Aorta (tissue), 5 donors: ENCODE measurements at places on chromosomes 2 and 18. TPM values are rescaled to one million over a fixed set of nuclear protein-coding genes. Genes with fewer than 3 reads are reported as not detected.

GRCh38 chr2:238882082-238882755 lies 34.3 kb downstream of the TWIST2 start:
- H3K4me1 ChIP-seq: no peaks in the 10 kb centered on the region
- no peak overlapping the region for H3K27ac ChIP-seq
- DNase-seq: peak; percentile 21
- H3K36me3 ChIP-seq: no peaks in the 10 kb centered on the region
- no peaks in the 10 kb centered on the region for H3K27me3 ChIP-seq

DNA sequence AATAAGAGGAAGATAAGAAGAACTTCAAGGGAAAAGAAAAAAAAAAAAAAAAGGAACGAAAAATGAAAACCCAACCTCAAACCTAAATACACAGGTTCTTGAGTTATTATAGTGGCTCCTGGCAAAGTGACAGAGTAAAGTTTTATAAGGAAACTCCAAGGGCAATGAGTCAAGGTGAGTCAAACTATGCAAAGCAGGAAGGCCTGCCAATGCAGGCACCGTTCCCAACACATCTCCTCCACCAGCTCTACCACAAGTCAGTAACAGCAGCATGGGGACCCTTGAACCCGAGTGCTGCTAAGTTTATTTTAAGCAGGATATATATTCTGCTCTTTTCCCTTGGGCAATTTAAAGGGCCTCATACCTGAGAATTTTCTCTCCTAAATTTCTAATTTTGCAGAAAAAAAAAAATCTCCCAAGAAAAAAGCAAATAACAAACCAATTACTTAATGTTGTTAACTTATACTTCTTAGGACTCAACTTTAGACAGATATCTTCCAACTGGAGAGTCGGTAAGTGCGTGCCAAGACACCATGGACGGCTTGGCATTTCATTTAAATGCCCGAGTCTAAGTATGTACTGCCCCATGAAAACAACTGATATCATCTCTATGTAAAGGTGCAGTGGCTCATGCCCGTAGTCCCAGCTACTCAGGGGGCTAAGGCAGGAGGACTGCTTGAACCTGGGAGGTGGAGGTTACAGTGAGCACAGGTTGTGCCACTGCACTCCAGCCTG lies 75.7 kb upstream of the TFCP2L1 start:
- peaks cover 4% of the 10 kb centered on the region for H3K36me3 ChIP-seq
- H3K4me1 ChIP-seq: peaks cover 10% of the 10 kb centered on the region
- DNase-seq: peak; percentile 89
- no peaks in the 10 kb centered on the region for H3K27me3 ChIP-seq

DNA sequence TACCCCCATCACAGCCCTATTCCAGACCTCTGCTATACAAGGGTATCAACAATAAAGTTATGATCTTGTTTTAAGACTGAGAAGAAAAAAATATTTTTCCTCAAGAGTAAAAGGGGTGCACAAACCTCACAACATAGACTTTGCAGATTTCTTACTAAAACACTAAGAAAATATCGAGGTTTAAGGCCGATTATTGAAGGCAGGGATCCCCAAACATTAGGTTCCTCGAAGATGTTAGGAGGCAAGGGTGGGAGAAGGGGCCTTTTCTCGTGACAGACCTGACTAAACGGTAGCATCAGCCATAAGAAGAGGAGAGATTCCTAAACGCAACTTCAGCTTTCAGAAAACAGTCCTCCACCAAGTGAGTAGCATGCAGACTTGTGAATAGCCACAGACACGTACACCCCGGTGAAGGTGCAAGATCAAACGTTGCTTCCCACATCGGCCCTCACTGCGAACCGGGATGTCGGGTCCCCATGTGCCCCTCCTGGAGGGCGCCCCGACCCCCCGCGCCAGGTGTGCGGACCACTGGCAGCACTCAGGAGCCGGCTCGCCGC lies 678 bp downstream of the PIAS2 start:
- H3K4me1 ChIP-seq: no peaks in the 10 kb centered on the region
- H3K4me3 ChIP-seq: peak overlapping the region; percentile 84
- no peaks in the 10 kb centered on the region for H3K36me3 ChIP-seq
- H3K27ac ChIP-seq: peak overlapping the region; percentile 25
- DNase-seq: peak; percentile 56
- H3K27me3 ChIP-seq: no peaks in the 10 kb centered on the region

- DNase-seq: no peak
- H3K4me3 ChIP-seq: no peak overlapping the region
- peak overlapping the region; percentile 67 for H3K27ac ChIP-seq
- no peaks in the 10 kb centered on the region for H3K27me3 ChIP-seq
- peaks cover 3% of the 10 kb centered on the region for H3K4me1 ChIP-seq
These were observed 44.2 kb upstream of the SLC39A10 start for GRCh38 chr2:195612611-195613495.

GRCh38 chr2:20299113-20299512 lies 51.5 kb downstream of the PUM2 start:
- H3K27ac ChIP-seq: no peak overlapping the region
- H3K27me3 ChIP-seq: no peaks in the 10 kb centered on the region
- no peak for DNase-seq
- peaks cover 5% of the 10 kb centered on the region for H3K4me1 ChIP-seq

DNA sequence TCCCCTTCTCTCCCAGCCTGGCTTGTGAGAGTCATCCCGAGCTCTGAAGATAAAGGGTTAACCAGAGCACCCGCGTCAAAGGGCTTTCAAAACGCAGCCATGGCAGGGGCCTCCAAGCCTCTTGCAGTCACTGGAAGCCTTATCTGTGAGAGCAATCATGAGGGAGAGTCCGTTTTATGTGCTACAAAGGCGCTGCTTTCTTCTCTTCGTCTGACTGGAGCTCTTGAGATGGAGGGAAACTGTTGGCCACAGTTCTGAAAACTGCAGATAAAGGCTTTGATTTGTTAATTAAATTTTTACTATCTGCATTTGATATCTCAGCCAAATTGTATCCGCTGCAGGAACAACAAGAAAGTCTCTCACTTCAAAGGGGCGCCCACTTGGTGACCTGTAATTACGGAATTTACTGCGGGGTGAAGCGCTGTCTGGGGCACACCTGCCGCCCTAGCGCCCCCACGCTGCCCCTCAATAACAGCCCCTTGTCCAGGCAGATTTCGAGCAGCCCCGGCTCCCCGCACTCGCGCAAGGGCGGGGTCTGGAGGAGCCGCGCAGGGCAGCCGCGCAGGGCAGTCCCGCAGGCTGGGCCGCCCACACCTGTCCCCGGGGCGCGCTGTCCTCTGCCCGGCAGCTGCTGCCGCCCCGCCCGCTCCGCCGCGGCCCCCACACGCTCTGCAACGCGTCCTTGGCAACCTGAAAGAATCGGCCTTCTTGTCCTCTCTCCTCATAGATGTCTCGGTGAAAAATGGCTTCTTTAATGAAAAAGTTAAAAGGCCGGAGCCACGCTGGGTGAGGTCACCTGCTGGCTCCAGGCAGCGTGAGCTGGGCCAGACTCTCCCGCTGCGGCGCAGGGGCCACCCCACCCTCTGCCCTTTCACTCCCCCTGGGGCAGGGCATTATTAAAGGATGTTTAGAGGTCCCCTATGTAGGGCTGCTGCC lies 217.9 kb downstream of the VAPA start:
- no peaks in the 10 kb centered on the region for H3K36me3 ChIP-seq
- H3K4me1 ChIP-seq: no peaks in the 10 kb centered on the region
- H3K27ac ChIP-seq: no peak overlapping the region
- DNase-seq: no peak
- H3K27me3 ChIP-seq: no peaks in the 10 kb centered on the region

DNA sequence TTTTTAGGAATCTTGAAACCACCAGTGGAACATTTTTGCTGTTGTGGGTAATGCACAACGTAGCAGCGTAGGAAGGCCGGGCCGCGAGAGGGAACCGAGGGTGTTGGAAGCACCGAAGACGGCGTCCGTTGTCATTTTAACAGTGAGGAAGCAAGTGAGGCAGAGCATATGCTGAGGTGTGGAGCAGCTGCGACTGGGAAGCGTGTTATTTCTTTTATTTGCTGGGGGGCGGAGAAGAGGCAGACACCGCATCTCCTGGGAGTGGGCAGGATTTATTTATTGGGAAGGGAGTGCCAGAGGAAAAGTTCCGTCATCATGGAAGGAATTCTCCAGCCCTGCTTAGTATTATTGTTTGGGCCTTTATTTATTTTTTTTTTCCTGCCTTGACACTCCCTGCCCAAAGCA lies 232.8 kb downstream of the KLHL29 start:
- no peak for DNase-seq
- H3K27ac ChIP-seq: no peak overlapping the region
- no peak overlapping the region for H3K4me3 ChIP-seq
- no peaks in the 10 kb centered on the region for H3K27me3 ChIP-seq

GRCh38 chr2:3986063-3986462 lies 282.7 kb downstream of the DCDC2C start:
- no peak overlapping the region for H3K27ac ChIP-seq
- no peaks in the 10 kb centered on the region for H3K4me1 ChIP-seq
- no peaks in the 10 kb centered on the region for H3K36me3 ChIP-seq
- no peak overlapping the region for H3K4me3 ChIP-seq
- DNase-seq: no peak

GRCh38 chr2:13240789-13241487 lies 524.2 kb downstream of the TRIB2 start:
- H3K36me3 ChIP-seq: no peaks in the 10 kb centered on the region
- H3K4me1 ChIP-seq: no peaks in the 10 kb centered on the region
- no peaks in the 10 kb centered on the region for H3K27me3 ChIP-seq
- no peak overlapping the region for H3K27ac ChIP-seq
- H3K4me3 ChIP-seq: no peak overlapping the region

DNA sequence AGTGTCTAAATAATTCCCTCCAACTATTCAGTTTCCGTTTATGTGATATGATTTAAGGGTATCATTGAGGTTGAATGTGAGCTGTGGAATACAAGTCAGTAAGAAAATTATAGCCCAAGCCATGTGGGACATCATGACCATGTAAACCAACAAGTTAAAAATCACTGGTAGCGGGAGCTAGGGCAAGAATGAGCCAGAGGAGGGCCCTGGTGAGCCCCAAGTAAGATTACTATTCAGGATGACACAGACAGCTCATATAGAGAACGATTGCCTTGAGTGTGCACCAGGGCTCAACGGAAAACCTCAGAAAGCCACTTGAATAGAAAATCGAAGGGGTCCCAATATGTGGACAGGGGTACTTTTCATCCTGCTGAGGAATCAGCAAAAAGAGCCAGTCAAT lies 87.8 kb upstream of the RBMS1 start:
- H3K4me3 ChIP-seq: no peak overlapping the region
- H3K27me3 ChIP-seq: no peaks in the 10 kb centered on the region
- no peaks in the 10 kb centered on the region for H3K36me3 ChIP-seq

GRCh38 chr2:217415316-217415715 lies 555.5 kb upstream of the TNP1 start:
- no peak for DNase-seq
- no peak overlapping the region for H3K27ac ChIP-seq
- peaks cover 20% of the 10 kb centered on the region for H3K4me1 ChIP-seq
- H3K4me3 ChIP-seq: no peak overlapping the region

DNA sequence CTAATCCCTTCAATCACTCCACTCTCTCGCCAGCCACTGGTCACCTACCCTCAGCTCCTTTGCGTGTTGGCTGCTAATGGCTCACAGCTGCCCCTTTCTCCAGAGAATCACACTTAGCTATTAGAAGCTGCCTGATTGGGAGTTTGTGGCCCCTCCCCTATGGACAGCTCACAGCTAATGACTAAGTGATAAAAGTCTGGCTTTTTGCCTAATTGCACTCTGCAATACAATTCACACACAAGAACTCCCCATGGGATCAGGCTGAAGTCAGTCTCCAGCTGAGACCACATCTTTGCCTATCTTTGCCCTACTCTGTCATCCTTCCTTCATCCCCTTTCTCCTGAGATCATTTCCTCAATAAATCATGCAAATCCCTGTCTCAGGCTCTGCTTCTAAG lies 701.9 kb upstream of the RAB6C start:
- no peak for DNase-seq
- no peak overlapping the region for H3K4me3 ChIP-seq
- no peaks in the 10 kb centered on the region for H3K4me1 ChIP-seq
- no peaks in the 10 kb centered on the region for H3K36me3 ChIP-seq
- no peaks in the 10 kb centered on the region for H3K27me3 ChIP-seq
- H3K27ac ChIP-seq: no peak overlapping the region

DNA sequence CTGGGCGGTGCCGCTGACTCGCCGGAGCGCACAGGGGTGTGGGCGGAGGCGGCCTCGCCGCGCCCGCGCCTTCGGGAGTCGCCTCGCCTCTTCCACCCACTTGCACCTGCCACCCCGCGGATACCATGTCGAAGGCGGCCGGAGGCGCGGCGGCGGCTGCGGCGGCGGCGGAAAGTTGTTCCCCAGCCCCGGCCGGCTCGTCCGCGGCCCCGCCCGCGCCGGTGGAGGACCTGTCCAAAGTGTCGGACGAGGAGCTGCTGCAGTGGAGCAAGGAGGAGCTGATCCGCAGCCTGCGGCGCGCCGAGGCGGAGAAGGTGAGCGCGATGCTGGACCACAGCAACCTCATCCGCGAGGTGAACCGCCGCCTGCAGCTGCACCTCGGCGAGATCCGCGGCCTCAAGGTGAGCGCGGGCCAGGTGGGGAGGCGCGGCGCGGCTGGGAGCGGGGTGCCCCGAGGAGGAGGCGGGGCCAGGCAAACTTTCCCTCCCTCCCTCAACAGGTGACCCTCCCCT lies 766 bp downstream of the CCDC85A start:
- H3K36me3 ChIP-seq: no peaks in the 10 kb centered on the region
- no peak overlapping the region for H3K27ac ChIP-seq
- H3K27me3 ChIP-seq: no peaks in the 10 kb centered on the region
- H3K4me1 ChIP-seq: no peaks in the 10 kb centered on the region
- DNase-seq: no peak

DNA sequence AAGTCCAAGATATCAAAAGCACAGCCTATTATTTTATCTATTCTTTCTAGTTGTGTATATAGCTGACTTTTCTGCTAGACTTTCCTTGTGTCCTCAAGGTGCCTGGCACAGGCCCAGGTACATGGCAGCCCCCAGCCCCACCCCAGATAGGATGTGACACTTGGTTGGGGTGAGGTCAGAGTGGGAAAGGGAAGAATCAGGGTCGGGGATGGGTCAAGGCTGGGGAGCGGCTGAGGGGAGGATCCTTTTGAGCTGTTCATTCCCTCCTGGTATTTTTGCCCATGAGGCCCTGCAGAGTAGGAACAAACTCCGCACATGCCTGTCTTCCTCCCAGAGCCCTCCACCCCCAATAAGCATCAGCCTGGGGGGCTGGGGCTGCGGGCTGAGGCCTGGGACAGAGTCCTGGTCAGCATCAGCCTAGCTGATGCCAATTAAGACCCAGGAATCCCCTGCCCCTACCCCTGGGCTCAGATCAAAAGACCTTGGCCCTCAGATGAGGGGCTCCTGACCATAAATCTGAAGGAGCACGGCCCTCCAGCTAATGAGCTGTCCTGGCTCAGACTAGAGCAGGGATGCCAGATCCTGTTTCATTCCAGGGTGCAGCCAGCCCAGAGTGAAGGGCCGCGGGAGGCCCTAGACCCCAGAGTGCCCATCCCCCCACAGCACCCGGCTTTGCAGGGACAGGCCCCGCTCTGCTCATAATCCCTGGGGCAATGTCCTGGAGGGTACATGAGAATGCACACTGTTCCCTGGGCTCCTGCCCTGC lies 85.3 kb downstream of the SDC1 start:
- no peaks in the 10 kb centered on the region for H3K27me3 ChIP-seq
- no peak overlapping the region for H3K4me3 ChIP-seq
- no peaks in the 10 kb centered on the region for H3K36me3 ChIP-seq
- H3K27ac ChIP-seq: no peak overlapping the region
- DNase-seq: no peak

GRCh38 chr2:201256082-201256481 lies 4.3 kb upstream of the CASP8 start:
- no peak overlapping the region for H3K4me3 ChIP-seq
- no peaks in the 10 kb centered on the region for H3K27me3 ChIP-seq
- H3K4me1 ChIP-seq: no peaks in the 10 kb centered on the region
- no peak overlapping the region for H3K27ac ChIP-seq

The RGPD4 gene
- 0.33 TPM for total RNA-seq

The EGR4 gene
- total RNA-seq: not detected

The MAT2A gene
- total RNA-seq: 397 TPM

The KCNS3 gene
- total RNA-seq: 8.8 TPM

The ALK gene
- 0.13 TPM for total RNA-seq
